ENCODE measurements at places on chromosomes 12 and 14.

GRCh38 chr12:52896190-52897100 is 8.4 kb downstream of the KRT8 start:
- DNase-seq, result no peak

GRCh38 chr14:22003461-22003860 is 329.8 kb upstream of the OR4E1 start:
- no peak for DNase-seq

- DNase-seq, result no peak
These were observed 474.4 kb downstream of the NOVA1 start for GRCh38 chr14:26123459-26123858.

DNA sequence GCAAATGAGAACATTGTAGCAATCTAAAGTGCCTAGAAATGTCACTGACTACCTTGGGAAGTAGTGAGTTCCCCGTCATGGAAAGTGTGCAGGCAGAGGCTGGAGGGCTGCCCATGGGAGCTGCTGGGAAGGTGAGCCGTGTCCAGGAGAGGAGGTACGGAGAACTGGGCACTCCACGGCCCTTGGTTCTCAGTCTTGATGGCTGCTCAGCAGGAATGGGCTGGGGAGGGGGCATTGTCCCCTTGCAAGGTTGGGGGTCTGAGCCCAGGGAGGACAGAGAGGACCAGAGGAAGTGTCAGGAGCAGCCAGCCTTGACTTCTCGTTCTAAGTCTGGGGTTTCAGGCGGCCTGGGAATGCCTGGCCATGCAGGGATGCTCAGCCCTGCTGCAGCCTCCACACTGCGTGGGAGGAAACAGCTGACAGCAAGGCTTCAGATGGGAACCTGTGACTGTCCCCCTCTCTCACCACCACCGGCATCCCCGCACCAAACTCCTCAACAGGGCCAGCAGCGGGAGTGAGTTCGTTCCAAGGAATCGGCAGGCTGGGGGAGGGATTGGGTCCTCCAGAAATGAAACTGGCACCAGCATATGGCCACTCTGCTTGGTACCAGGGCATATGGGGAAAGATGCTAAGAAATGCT is 140.2 kb downstream of the BCL11B start:
- DNase-seq, result no peak

Measured in fibroblast of skin of left quadriceps (primary cell).